Transverse colon (tissue), 4 donors: ENCODE measurements at places on chromosomes 2 and 18. TPM values are rescaled to one million over a fixed set of nuclear protein-coding genes. Genes with fewer than 3 reads are reported as not detected.

The SERPINB11 gene
- total RNA-seq = not detected

The CHRNG gene
- total RNA-seq = not detected

The SRD5A2 gene
- total RNA-seq = not detected

The LHCGR gene
- not detected for total RNA-seq

The CXCR1 gene
- total RNA-seq = 0.14 TPM

The TMEM163 gene
- total RNA-seq = 0.48 TPM

The AGXT gene
- total RNA-seq = 2.2 TPM

The VWC2L gene
- total RNA-seq = 0.32 TPM

The MOGAT1 gene
- total RNA-seq = not detected

The FAHD2B gene
- total RNA-seq = 0.60 TPM

The COLEC12 gene
- total RNA-seq = 1.9 TPM

The SMAD7 gene
- total RNA-seq = 78.0 TPM

The HES6 gene
- total RNA-seq = 33.6 TPM

The DOK1 gene
- 19.1 TPM for total RNA-seq

The IHH gene
- total RNA-seq = 21.1 TPM

The SULT1C3 gene
- total RNA-seq = not detected
